GM23338 (cell line): ENCODE measurements at places on chromosomes 12 and 14. TPM values are rescaled to one million over a fixed set of nuclear protein-coding genes. Genes with fewer than 3 reads are reported as not detected.

TSHR gene
- total RNA-seq: 0.59 TPM in 1 of 2 replicates, not detected in the other

CLEC6A gene
- 0.19 TPM in 1 of 2 replicates, not detected in the other for total RNA-seq

ELK3 gene
- 8.3 and 12.1 TPM in 2 replicates for total RNA-seq

KRT7 gene
- total RNA-seq: 9.4 and 11.7 TPM in 2 replicates

MANSC4 gene
- total RNA-seq: not detected in 2 replicates

SPSB2 gene
- 7.6 and 13.1 TPM in 2 replicates for total RNA-seq

THTPA gene
- 15.0 and 21.3 TPM in 2 replicates for total RNA-seq

ACSS3 gene
- total RNA-seq: 22.5 and 28.9 TPM in 2 replicates

RNFT2 gene
- 19.7 and 22.9 TPM in 2 replicates for total RNA-seq

NRL gene
- total RNA-seq: 2.2 and 5.2 TPM in 2 replicates

ZDHHC22 gene
- 29.3 and 32.1 TPM in 2 replicates for total RNA-seq

TAS2R13 gene
- total RNA-seq: 3.6 and 6.1 TPM in 2 replicates

KRT85 gene
- not detected in 2 replicates for total RNA-seq

BIN2 gene
- total RNA-seq: 0.23 TPM in 1 of 2 replicates, not detected in the other

- no peak for DNase-seq
These were observed 125.4 kb downstream of the TMX1 start for GRCh38 chr14:51365241-51365965.

DNA sequence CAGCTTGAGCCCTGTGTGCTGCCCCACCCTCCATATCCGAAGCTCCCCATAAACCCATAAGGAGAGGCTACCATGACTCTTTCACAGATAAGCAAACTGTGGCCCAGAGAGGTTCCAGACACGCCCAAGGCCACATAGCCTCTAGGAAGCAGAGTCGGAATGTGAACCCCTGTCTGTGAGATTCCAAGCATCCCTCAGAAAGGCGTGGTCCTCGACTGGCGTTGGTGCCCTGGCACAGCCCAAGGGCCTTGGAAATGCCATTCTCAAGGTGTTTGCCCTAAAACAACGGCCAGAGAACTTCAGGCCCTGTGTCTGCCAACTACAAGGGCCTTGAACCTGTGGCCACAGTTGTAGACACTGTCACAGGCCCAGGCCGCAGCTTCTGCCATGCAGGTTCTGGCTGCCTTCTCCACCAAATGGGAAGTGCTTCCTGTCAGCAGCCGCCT lies 8.5 kb upstream of the DIO3 start:
- DNase-seq: no peak

DNA sequence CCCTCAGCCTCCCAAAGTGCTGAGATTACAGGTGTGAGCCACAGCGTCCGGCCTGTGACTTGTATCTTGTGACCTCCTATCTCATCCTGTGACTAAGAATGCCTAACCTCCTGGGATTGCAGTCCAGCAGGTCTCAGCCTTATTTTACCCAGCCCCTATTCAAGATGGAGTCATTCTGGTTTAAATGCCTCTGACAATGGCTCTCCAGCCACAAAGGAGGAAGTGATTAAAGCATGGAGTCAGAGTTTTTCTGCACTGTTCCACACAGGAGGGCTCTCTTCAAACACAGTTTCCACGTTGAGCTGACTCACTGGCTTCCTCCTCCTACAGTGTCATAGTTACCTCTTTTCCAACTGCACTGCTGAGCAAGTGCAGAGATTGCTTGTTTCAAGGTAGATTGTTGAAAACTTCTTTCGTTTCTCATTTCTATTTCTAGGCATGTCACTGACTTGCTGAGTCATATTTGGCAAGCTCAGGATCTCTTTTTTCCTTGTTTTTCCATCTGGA lies 383.8 kb downstream of the PCNX1 start:
- DNase-seq: no peak

DNA sequence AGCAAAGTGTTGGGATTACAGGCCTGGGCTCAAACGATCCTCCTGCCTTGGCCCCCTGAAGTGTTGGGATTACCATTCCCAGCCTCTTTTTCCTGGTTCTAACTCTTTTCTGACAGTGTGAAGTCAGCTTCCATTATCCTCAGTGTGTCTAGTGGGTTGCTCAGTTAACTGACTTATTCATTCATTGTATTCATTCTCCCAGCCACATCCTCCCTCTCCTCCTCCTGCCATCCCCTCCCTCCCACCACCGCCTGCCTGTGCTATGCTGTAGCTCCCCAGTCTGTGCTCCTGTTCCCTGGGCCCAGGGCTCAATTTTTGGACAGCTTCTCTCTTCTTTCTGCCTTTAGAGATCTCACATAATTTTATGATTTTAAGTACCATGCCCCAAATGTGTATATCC lies 19.4 kb downstream of the ATP6V0A2 start:
- DNase-seq: no peak

DNA sequence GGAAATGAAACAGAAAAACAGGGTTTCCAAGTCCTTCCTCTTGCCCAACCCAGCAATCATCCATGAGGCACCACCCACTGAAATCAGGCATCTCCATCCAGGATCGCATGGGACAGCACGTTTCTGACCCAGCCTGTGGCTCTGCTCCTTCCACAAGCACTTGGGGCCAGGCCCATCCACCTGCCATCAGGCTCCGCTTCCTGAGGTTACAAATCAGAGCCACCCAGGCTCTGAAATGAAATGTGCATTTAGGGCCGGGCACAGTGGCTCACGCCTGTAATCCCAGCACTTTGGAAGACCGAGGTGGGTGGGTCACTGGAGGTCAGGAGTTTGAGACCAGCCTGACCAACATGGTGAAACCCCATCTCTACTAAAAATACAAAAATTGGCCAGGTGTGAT lies 717 bp upstream of the KRT78 start:
- no peak for DNase-seq

DNA sequence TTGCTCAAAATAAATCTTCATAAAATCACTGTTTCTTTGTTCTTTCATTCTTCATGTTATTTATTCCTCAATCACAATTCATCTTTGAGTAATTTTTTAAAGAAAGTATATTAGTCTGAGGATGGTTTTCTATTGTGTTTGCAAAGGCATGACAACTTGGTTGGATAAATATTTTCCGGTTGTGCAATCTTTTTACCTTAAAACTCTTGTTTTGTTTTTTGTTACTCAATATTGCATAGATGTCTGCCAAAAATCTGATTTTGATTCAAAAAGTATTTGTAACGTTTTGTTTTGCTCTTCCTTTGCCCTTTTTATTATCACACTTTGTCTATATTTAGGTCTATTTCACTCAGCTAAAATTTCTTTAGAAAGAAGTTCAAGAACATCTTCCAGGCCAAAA lies 86.2 kb upstream of the SYT1 start:
- DNase-seq: no peak

- DNase-seq: no peak
These were observed 124.9 kb downstream of the DACT1 start for GRCh38 chr14:58762629-58763028.

GRCh38 chr14:101359221-101360053 lies 201.9 kb upstream of the DIO3 start:
- no peak for DNase-seq

GRCh38 chr12:72815421-72815820 lies 543.3 kb downstream of the TRHDE start:
- peak; percentile 33 for DNase-seq

GRCh38 chr12:116490471-116490870 lies 68.7 kb upstream of the MAP1LC3B2 start:
- no peak for DNase-seq

GRCh38 chr12:3446653-3447270 lies 44.2 kb upstream of the PRMT8 start:
- no peak for DNase-seq

- no peak for DNase-seq
These were observed 423.7 kb downstream of the LRIG3 start for GRCh38 chr12:58496411-58497190.

- DNase-seq: peak; percentile 35
These were observed 173.8 kb downstream of the C12orf75 start for GRCh38 chr12:105504286-105504685.

GRCh38 chr14:78763746-78764145 lies 593.6 kb downstream of the NRXN3 start:
- DNase-seq: no peak

DNA sequence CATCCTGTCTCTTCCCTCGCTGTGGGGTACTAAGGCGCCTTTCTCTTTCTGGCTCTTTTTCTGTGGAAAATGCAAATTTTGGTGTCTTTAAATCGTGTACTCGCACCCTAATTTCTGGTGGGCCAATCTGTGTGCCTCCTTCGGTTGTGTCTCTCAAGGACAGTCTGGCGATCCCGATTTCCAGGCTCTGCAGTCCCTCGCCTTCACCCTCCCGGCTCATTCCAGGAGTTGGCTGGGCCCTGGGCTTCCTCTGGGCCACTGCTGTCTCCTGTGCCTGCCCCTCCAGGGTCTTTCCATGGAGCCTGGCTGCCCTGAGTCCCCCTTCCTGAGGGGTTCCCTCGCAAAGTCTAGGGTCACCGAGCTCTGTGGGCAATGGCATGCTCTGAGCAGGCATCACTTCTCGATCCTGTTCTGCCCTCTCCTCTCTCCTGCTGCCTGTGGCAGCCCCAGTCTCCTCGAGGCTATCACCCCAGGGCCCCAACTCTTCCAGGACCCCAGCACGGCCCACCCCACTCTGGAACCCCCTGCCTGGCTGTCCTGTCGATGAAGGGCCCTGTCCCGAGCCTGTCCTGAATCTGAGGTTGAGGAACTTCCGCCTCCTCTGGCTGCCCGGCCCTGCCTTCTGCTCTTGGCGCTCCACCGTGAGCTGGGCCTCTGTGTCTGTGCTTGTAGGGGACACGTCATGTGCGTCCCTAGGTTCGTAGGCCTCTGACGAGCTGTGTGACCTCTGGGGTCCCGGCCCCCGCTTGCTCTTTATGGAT lies 24.1 kb downstream of the AHNAK2 start:
- DNase-seq: no peak

GRCh38 chr14:85471744-85472143 lies 58.2 kb upstream of the FLRT2 start:
- no peak for DNase-seq

DNA sequence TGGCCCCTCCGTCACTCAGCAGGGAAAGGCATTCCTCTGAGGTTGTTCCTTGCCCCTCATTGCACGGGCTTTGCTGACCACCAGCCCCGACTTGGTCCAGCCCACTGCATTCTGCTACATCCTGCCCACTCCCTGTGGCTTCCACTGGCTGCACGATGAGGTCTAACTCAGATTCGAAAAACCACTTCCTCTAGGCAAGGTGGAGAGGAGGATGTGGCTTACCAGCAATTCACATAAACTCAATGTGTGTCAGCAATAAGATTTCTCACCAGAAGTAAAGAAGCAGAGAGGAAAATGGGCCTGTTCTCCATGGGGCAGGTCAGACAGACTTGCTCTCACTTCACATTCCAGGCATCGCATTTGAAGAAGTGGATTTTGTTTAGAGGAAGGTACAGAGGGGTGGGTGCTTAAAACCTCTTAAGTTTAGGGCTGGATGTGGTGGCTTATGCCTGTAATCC lies 14.7 kb downstream of the GPR68 start:
- no peak for DNase-seq

- DNase-seq: peak; percentile 3
These were observed 1323.3 kb downstream of the LRFN5 start for GRCh38 chr14:42929806-42930480.

DNA sequence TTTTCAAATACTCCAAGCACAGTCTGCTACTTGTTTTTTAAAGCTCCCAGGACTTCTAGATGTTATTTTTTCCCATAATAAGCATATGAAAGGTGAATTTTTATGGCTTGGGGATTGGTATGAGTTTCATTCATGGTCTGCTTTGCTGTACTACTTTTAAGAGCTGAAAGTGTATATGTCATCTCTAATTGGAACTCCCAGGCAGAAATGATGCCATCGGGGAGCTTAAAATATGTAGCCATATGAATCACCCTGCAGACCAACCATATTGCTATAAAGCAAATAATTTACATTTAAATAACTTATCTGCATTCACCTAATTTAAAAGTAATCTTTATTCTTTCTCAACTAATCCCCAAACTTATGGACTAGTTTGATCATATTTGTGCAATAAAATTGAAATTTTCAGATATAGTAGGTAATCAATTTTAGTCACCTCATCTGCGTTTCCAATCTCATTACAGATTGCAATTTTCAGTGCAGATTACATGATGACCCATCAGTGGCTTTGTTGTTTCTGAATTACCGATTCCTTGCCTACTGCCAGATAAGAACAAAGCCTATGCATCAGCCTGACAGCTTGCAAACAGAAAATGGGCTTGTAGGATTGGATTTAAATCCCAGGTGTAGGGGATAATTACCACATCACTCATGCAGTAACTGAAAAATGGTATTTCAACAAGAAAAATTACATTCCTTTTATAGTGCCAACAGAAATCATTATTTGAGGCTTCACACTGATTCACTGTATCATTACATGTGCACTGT lies 689.4 kb downstream of the NOVA1 start:
- DNase-seq: no peak

DNA sequence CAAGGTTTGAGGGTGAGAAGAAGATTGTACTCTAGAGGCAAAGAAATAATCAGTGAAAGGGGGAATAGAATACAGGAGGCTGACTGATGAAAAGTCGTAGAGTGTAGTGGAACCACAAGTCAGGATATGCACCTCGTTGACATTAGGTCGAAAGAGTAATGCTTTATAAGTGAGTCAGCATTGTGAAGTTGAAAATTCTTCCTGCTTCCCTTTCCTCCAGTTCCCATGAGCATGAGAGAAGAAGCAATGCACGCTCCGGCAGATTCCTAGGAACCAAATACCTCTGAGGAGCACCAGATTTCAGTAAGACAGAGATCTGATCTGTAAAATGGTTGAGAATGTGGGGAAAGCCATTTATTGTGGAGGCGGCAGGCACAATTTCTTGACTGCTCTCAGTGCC lies 16.5 kb downstream of the CCER1 start:
- no peak for DNase-seq

DNA sequence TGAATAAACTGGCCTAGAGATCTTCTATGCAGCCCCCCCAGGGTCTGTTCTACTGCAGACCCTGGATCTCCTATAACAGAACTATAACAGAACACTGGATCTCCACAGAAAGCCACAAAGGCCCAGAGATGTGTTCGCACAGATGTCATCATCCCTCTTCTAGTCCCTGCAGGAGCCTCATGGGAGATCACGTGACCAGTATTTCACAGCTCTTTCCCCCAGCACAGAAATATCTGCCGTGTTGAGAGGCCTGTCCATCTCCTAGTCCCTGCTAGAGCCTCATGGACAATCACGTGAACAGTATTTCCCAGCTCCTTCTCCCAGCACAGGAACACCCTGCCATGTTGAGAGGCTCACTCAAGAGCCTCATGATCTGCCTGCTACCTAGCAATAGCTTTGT lies 331.7 kb downstream of the NRXN3 start:
- no peak for DNase-seq
